ENCODE measurements at places on chromosomes 1 and 21.

DNA sequence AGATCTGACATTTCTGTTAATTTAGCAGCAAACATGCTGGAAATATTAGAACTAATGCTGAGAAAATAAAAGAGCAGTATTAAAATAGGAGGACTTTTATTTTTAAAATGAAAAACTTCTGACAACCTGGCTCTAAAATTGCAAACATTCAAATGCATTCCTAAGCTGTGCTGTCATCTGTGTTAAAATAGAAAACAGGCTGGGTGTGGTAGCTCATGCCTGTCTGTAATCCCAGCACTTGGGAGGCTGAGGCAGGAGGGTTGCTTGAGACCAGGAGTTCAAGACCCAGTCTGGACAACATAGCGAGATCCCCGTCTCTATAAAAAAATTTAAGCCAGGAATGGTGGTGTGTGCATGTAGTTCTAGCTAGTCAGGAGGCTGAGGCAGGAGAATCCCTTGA, 44.6 kb downstream of the MIGA1 start:
- no peak for DNase-seq

GRCh38 chr1:94111879-94112278, 9.1 kb downstream of the ABCA4 start:
- DNase-seq = no peak

GRCh38 chr1:185656663-185657062, 77.5 kb upstream of the HMCN1 start:
- no peak for DNase-seq

- peak; percentile 50 for DNase-seq
Observed at GRCh38 chr21:33418691-33419090, 15.5 kb downstream of the IFNGR2 start.

DNA sequence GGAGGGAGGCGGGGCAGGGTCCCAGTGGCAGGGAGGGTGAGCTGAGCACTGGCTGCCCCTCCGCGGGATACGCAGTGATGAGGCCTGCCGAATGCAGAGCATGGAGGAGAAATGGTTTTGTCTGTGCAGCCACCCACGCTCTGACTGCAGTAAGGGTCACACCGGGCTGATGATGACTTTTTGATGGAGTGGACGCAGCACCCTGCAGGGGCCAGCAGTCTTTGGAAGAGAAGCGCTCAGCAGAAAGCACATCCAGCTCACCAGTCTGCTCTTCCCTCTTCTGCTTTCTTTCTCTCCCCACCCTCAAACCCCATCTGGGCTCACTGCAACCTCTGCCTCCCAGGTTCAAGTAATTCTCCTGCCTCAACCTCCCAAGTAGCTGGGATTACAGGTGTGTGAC, 61.9 kb upstream of the ATP1A1 start:
- no peak for DNase-seq

- DNase-seq = no peak
Observed at GRCh38 chr21:27803571-27803970, 836.7 kb upstream of the ADAMTS5 start.

DNA sequence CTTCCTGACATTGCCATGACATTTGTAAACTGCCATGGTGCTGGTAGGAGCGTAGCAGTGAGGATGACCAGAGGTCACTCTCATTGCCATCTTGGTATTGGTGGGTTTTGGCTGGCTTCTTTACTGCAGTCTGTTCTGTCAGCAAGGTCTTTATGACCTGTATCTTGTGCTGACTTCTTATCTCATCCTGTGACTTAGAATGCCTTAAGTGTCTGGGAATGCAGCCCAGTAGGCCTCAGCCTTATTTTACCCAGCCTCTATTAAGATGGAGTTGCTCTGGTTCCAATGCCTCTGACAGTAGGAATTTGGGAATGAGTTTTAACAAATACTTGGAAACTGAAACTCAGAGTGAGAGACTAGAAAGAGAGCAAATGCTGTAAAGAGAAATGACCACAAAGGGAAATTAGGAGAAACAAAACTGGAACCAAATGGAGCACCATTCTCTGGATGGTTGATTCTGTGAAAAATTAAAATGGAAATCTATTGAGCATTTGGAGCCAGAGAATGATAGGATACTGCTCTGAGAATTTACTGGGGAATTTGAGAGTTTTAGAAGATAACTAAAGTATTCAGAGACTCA, 50.1 kb upstream of the RHOU start:
- DNase-seq = no peak

GRCh38 chr1:62796221-62796620, 12.3 kb downstream of the ATG4C start:
- DNase-seq = no peak

DNA sequence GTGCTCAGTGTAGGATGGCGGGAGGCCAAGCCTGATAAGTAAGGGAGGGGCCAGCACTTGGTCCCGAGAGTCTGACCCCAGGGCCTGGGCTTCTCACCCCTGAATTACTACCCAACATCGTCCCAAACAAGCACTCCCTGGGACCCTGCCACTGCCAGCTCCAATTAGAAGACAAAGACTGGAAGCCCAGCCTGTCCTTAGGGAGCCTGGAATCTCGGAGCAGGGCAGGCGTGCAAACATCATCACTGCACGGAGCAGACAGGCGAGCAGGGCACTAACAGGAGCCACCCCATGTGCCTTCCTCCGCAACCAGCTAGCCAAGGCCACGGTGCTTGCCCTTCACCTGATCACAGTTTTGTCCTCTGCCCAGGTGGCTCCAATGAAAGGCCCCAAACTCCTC, 23.2 kb downstream of the KCNAB2 start:
- no peak for DNase-seq

DNA sequence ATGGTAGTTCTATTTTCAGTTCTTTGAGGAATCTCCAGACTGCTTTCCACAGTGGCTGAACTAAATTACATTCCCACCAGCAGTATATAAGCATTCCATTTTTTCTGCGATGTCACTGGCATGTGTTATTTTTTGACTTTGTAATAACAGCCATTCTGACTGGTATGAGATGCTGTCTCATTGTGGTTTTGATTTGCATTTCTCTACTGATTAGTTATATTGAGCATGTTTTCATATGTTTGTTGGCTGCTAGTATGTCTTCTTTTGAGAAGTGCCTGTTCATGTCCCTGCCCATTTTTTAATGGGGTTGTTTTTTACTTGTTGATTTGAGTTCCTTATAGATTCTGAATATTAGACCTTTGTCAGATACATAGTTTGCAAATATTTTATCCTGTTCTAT, 87.9 kb downstream of the RPS6KC1 start:
- no peak for DNase-seq

DNA sequence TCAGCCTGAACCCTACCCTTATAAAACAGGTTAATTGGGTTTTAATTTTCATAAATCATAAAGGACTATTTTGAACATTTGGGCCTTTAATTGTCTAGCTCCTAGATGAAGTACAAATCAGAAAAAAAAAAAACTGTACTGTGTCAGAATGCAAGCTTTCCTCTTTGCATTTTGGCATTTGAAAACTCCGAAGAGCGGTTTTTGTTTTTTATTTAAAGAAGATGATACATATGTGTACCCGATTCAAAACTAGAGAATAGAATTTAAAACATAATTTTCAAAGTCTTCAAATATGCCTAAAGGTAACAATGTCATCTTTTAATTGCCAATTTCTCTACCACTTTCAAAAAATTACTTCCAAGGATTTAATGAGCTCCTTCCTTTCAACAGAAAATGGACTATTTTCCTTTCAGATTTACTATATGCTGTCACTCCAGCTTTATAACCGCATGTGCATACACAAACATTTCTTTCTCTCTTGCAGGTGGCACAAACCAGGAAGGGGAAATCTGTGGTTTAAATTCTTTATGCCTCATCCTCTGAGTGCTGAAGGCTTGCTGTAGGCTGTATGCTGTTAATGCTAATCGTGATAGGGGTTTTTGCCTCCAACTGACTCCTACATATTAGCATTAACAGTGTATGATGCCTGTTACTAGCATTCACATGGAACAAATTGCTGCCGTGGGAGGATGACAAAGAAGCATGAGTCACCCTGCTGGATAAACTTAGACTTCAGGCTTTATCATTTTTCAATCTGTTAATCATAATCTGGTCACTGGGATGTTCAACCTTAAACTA, 33.7 kb downstream of the MRPL39 start:
- DNase-seq = no peak

- DNase-seq = no peak
Observed at GRCh38 chr1:70195342-70195741, 10.0 kb downstream of the LRRC40 start.

- DNase-seq = no peak
Observed at GRCh38 chr1:74517599-74518051, 5.2 kb upstream of the LRRC53 start.

DNA sequence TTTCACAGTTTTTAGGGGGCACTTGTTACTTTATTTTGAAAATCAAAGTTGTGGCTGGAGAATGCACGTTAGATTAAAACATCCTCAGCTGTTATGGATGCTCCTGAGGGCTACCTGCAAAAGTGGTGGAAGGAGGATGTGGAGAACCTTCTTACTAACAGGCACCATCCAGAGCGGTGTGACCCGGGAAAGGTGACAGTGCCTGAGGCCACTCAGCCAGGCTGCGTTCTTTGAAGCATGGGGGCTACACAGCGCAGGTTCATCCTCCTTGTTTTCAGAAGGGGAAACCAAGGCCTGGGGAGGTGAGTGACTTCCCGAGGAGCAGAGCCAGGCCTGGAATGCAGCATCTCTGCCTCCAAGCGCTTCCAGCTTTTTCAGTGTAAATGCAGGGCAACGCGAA, 24.0 kb downstream of the DMRTB1 start:
- DNase-seq = no peak

- DNase-seq = no peak
Observed at GRCh38 chr21:21051109-21052055, 53.2 kb downstream of the NCAM2 start.

DNA sequence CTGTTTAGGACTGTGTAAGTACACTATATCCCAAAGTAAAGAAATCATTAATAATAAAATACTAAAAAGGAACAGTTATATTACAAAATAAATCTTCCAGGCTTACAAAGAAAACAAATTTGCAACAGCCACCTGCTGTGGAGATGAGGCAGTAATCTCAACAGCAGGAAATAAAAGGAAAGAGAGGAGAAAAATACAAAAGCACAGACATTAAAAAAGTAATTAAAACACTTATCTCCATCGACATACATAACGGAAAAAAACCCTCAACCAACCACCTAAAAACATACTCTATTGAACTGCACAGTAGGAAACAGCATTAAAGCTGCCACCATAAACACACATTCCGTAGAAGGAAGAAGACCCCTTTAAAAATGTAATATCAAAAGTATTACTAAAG, 317.6 kb downstream of the DPYD start:
- peak; percentile 3 for DNase-seq

- DNase-seq = no peak
Observed at GRCh38 chr1:166925810-166926478, 49.4 kb downstream of the ILDR2 start.

- no peak for DNase-seq
Observed at GRCh38 chr21:35988416-35989137, 71.7 kb downstream of the SETD4 start.

DNA sequence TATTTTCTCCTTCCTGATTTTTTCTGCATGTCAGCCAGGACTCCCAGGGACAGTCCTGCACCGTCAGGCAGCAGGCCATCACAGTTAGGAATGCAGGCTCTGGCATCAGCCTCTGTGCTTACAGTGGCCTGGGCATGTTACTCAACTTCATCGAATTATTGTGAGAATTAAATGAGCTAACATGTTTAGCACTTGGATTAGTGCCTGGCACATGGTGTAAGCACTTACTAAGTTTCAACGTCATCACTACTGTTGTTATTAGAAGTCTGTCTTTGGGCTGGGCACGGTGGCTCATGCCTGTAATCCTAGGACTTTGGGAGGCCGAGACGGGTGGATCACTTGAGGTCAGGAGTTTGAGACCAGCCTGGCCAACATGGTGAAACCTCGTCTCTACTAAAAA, 45.1 kb downstream of the SCCPDH start:
- DNase-seq = peak; percentile 79

GRCh38 chr1:32761253-32761877, 55.8 kb downstream of the YARS1 start:
- peak; percentile 65 for DNase-seq

GRCh38 chr1:71908871-71909390, 373.4 kb downstream of the NEGR1 start:
- DNase-seq = no peak

GRCh38 chr1:6600410-6601048, 2.1 kb downstream of the KLHL21 start:
- no peak for DNase-seq

GRCh38 chr21:28826569-28826968, 166.1 kb downstream of the LTN1 start:
- DNase-seq = no peak

DNA sequence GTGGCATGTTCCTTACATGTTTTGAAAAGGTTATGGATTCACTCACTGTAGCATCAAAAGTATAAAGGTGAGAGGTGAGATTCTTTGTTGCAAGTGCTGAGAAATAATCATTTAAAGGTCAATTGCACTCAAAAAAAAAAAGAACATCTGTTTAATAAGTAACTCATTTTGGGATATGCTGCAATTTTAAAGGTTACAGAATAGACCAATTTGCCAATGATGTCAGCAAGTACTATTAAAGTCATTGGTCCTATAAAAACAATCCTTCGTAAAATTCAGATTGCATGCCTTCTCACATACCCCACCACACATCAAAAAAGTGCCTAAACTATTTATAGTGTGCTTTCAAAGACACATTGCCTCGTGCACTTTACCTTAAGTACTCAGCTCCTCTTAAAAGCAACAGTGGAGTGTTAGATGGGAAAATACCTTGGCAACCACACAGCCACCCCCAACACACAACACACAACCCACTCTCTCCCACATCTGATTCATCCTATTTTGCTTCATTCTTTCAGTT, 218.2 kb upstream of the ADGRL2 start:
- peak; percentile 17 for DNase-seq

GRCh38 chr1:45673956-45674355, 12.4 kb downstream of the GPBP1L1 start:
- no peak for DNase-seq

DNA sequence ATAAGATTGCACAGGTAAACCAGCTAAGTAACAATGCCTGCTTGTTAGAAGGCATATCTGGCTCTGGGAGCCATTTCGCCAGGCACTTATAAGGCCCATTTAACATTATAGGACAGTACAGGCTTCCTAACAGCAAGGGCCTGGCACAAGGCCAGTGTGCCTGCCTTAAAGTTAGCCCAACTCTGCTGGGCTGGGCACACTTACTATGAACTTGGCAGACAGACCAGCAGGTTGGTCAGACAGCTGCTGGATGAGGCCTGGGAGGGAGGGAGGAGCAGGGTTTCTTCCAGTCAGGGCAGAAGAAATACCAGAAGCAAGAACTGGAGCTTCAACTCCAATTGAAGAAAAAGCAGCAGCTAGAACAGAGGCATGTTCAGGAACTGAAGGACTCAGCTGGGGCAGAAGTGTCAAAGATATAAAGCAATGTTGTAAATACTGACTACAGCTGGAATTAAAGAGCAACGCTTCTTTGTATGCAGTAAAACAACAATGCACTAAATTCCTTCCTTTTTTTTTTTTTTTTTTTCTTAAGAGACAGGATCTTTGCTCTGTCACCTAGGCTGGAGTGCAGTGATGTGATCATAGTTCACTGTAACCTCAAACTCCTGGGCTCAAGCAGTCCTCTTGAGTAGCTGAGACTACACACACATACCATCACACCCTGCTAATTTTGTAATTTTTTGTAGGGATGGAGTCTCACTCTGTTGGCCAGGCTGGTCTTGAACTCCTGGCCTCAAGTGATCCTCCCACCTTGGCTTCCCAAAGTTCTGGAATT, 4.9 kb downstream of the CACHD1 start:
- peak; percentile 62 for DNase-seq

Measured in lung (tissue), 17 donors.